Tracheal epithelial cell (primary cell): ENCODE measurements at places on chromosomes 3 and 15. TPM values are rescaled to one million over a fixed set of nuclear protein-coding genes. Genes with fewer than 3 reads are reported as not detected.

The SENP8 gene
- total RNA-seq: 1.7 and 3.2 TPM in 2 replicates

The XCR1 gene
- total RNA-seq: under 0.01 TPM in 1 of 2 replicates, not detected in the other

The AMOTL2 gene
- total RNA-seq: 61.8 and 114 TPM in 2 replicates

The LRRK1 gene
- total RNA-seq: 6.2 and 9.2 TPM in 2 replicates

The HGD gene
- 3.4 TPM in 1 of 2 replicates, not detected in the other for total RNA-seq

The DLEC1 gene
- total RNA-seq: not detected in 2 replicates

The ITIH4 gene
- 1.1 and 1.9 TPM in 2 replicates for total RNA-seq

The GP5 gene
- not detected in 2 replicates for total RNA-seq

The IGSF11 gene
- total RNA-seq: not detected in 2 replicates

The CCNB2 gene
- 2.6 and 6.3 TPM in 2 replicates for total RNA-seq

The EFCAB12 gene
- total RNA-seq: under 0.01 TPM in 1 of 2 replicates, not detected in the other

The PGBD4 gene
- total RNA-seq: 1.2 and 1.5 TPM in 2 replicates

The BRK1 gene
- 104 and 115 TPM in 2 replicates for total RNA-seq

The RAB6B gene
- under 0.01 and 0.96 TPM in 2 replicates for total RNA-seq

The CPN2 gene
- not detected in 2 replicates for total RNA-seq

The CCDC174 gene
- total RNA-seq: 6.4 and 7.7 TPM in 2 replicates

The RTP3 gene
- total RNA-seq: not detected in 2 replicates

The ZNF80 gene
- total RNA-seq: not detected in 2 replicates

The CAMK1 gene
- 8.3 and 15.9 TPM in 2 replicates for total RNA-seq

The MUC4 gene
- total RNA-seq: 0.72 TPM in 1 of 2 replicates, not detected in the other

The KLHL40 gene
- not detected in 2 replicates for total RNA-seq

The CELF6 gene
- total RNA-seq: 0.21 and 0.24 TPM in 2 replicates

The LRRC31 gene
- 0.24 TPM in 1 of 2 replicates, not detected in the other for total RNA-seq

The COL6A5 gene
- not detected in 2 replicates for total RNA-seq

The ST3GAL6 gene
- total RNA-seq: 5.8 and 11.6 TPM in 2 replicates

The SLC27A2 gene
- 1.4 and 3.0 TPM in 2 replicates for total RNA-seq

The GPX1 gene
- 355 and 723 TPM in 2 replicates for total RNA-seq

The SERPINI1 gene
- total RNA-seq: 1.2 and 2.6 TPM in 2 replicates

The CRYGS gene
- total RNA-seq: 0.43 and 0.48 TPM in 2 replicates

The PODXL2 gene
- total RNA-seq: 2.1 and 5.5 TPM in 2 replicates

The MYL3 gene
- 0.72 TPM in 1 of 2 replicates, not detected in the other for total RNA-seq
